ENCODE measurements at places on chromosomes 2 and 18.

DNA sequence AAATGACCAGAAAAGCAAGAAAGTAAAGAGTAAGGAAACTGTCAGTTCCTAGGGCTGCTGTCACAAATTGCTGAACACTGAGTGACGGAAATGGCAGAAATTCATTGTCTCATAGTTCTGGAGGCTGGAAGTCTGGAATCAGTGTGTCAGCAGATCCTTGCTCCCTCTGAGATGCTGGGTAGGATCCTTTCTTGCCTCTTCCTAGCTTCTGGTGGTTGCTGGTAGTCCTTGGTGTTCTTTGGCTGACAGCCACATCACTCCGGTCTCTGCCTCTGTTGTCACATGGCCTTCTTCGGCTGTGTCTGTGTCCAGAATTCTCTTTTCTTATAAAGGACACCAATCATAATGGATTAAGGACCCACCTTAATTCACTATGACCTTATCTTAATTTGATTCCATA is 21.9 kb downstream of the PLEKHB2 start:
- no peak for DNase-seq

GRCh38 chr2:173653432-173653805 is 298.7 kb downstream of the CDCA7 start:
- no peak for DNase-seq

- no peak for DNase-seq
Measured at GRCh38 chr2:147150241-147150635, 694.6 kb upstream of the ACVR2A start.

DNA sequence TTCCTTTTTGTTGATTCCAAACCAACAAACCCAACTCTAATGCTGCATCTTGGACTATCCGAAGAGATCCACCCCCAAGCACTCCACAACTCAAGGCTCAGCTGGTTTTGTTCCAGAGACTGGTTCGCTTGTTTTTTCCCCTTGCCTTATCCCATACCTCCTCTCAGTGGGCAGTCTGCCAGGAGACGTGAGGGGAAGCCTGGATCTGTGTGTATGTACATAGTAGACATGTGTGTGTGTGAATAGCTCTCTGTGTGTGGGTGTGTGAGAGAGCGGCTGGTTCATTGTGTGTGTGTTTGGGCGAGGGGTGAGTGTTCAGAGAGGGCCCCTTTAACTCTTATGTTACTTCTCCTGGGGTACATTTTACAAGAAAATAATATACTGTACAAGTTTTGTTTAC is 94.4 kb downstream of the NRP2 start:
- DNase-seq = no peak

DNA sequence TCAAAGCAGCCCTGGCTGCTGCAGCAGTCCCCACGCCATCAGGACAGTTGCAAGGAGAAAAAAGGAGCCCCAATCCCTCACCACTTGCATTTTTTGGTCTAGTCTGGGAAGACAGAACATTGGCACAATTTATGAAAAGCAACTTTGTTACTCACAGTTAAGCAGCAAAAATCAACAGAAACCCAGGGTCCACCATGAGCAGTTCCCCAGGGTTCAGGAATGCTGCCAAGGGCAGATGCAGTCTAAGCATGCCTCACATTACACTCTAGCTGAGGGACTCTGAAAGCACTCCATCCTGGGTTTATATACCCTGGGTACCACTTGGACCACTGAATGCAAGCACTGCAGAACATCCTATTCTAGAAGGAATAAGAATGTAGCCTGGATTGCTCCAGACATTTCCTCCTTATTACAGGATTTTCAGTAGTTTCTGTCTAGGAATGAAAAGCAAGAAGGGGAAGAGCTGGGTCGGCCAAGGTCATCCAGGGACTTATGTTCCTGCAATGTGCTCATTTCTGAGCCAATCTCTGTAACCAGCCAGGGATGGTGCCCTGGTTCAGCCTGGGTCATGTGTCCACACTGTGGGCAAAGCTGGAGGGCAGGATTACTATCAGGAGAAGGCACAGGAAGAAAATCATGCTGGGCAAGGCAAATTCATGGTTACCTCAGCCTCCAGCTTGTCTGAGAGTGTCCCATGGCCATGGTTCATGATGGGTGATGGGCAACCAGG is 19.5 kb upstream of the TMEM163 start:
- DNase-seq = no peak

All from aorta (tissue), 5 donors.